Uterine smooth muscle cell (primary cell): ENCODE measurements at places on chromosomes 1 and 21. TPM values are rescaled to one million over a fixed set of nuclear protein-coding genes. Genes with fewer than 3 reads are reported as not detected.

Gene SERINC2
- 7.6 and 8.4 TPM in 2 replicates for total RNA-seq

Gene SELL
- total RNA-seq = under 0.01 and 0.12 TPM in 2 replicates

Gene TYW3
- 19.6 and 24.0 TPM in 2 replicates for total RNA-seq

Gene TMEM81
- total RNA-seq = 1.1 and 1.2 TPM in 2 replicates

Gene XKR8
- 4.5 and 5.4 TPM in 2 replicates for total RNA-seq

Gene TMED5
- 69.5 and 73.5 TPM in 2 replicates for total RNA-seq

Gene RRP1B
- 25.4 and 32.4 TPM in 2 replicates for total RNA-seq

Gene CRNN
- total RNA-seq = not detected in 2 replicates
